ENCODE measurements at places on chromosomes 11 and 22. TPM values are rescaled to one million over a fixed set of nuclear protein-coding genes. Genes with fewer than 3 reads are reported as not detected.

Gene C22orf15
- 2.8 TPM for total RNA-seq

- DNase-seq, result no peak
Observed at GRCh38 chr11:119338965-119339588, 1.6 kb downstream of the C1QTNF5 start.

Gene BTG4
- total RNA-seq, result 0.30 TPM

DNA sequence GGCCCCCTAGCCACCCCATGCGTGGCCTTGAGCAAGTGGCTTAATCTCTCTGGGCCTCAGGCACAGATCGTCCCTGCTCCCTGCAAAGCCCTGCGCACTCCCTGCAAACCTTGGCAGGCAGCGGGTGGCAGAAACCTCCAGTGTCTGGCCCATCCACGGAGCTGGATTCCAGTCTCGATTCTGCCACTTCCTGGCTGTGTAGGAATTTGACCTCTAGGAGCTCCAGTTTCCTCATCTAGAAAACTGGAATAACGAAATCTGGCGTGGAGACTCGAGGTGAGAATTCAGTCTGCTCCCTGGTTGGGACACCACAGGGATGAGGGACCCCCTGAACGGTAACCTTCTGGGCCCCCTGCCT lies 186.9 kb downstream of the MN1 start:
- DNase-seq, result no peak

- DNase-seq, result no peak
Observed at GRCh38 chr11:125263268-125263790, 98.8 kb downstream of the PKNOX2 start.

DNA sequence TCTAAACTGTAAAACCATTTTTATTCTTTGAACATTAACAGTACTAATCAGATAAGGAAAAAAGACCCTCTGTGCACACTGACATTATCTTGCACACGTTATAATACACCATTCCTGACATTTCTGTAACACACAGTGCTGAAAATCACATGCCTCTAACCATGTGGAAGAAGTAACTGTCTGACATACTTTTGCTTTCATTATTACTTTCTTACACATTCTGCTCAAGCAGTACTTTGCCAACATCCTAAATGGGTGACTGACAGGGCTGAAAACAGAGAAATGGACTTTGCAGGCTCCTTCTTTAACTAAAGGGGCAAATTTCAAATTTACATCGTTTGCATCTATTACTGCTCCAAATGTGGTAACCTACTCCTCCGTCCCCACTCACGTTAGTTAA lies 22.8 kb upstream of the TP53AIP1 start:
- DNase-seq, result no peak

- no peak for DNase-seq
Observed at GRCh38 chr22:17441326-17441725, 72.1 kb downstream of the CECR2 start.

Gene BACE1
- 1.7 TPM for total RNA-seq

All from activated CD8-positive, alpha-beta memory T cell treated with anti-CD3 and anti-CD28 coated beads, Interleukin-2, amount 10 ng/mL, durations not matched to agents 7 days and 5 days (primary cell).